Right renal cortex interstitium (tissue), 3 donors: ENCODE measurements at places on chromosomes 11 and 22. TPM values are rescaled to one million over a fixed set of nuclear protein-coding genes. Genes with fewer than 3 reads are reported as not detected.

DNA sequence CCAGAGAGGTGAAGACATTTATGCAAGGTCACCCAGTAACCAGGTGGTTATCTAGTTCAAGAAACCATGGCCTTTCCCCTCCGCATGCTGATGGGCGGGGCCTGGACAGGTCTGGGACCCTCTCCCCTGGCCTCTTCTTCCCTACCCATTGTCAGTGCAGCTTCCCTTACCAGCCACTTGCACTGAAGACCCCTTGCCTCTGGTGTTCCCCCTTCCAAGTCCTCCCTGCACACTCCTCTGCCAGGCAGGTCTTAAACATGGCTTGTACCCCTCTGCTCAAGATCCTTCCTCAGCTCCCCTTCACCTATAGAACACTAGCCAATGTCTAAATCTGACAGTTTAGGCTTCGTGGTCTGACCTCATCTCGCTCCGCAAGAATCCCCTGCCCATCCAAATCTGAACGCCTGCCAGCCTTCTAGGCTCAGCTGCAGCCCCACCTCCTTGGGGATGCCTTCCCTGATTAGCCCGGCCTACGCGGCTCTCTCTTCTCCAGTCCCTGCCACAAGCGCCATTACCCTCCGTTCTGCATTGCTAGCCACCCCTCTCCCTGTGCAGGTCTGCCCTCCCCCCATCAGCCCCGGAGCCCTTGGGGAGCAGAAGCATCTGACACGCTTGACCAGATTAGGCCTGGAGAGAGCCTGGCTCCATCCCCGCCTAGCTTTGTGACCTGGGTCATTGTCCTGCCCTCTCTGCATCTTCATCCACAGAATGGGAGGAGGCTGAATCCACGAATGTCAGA is 213.8 kb downstream of the DSCAML1 start:
- peak; percentile 66 for DNase-seq

The CALCA gene
- polyA plus RNA-seq, result 11.1 TPM

The DGCR6 gene
- 7.3 TPM for polyA plus RNA-seq

The SPCS2 gene
- polyA plus RNA-seq, result 218 TPM
